Tracheal epithelial cell (primary cell): ENCODE measurements at places on chromosomes 2 and 18. TPM values are rescaled to one million over a fixed set of nuclear protein-coding genes. Genes with fewer than 3 reads are reported as not detected.

The FAM110C gene
- total RNA-seq = 12.6 and 21.4 TPM in 2 replicates

The KCNE4 gene
- total RNA-seq = under 0.01 and 0.21 TPM in 2 replicates

The UGT1A9 gene
- total RNA-seq = 21.4 TPM in 1 of 2 replicates, not detected in the other

The DCDC2C gene
- not detected in 2 replicates for total RNA-seq

The GALNT13 gene
- total RNA-seq = 0.24 and 0.85 TPM in 2 replicates
